WTC11 (cell line): ENCODE measurements at places on chromosomes 1 and 21. TPM values are rescaled to one million over a fixed set of nuclear protein-coding genes. Genes with fewer than 3 reads are reported as not detected.
A peak's percentile ranks its signal among the peaks of the same experiment; 100 is the strongest.

DNA sequence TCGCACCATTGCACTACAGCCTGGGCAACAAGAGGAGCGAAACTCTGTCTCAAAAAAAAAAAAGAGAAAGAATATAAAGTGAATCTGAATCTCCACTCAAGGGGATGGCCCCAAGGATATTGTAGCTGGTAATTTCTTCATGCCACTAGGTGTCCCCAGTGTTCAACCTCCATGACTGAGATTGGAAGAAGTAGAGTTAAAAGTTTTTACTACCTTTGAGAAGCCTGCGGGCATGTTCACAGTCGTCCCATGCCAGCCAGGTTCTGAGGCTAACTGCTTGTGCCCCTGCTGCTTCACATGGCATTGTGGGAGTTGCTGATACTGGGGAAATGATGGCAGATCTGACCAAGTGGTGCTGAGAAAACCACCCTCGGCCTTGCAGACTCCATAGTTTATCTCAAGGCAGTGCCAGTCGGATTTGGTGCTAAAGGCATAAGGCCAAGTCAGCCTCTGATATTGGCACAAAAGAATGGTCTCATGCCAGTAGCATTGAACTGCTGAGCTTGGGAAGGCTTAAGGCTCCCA is 10.8 kb upstream of the SHISA4 start:
- H3K36me3 ChIP-seq, result peaks cover 28% of the 10 kb centered on the region
- H3K27me3 ChIP-seq, result no peaks in the 10 kb centered on the region
- H3K4me1 ChIP-seq, result peaks cover 20% of the 10 kb centered on the region
- peak; percentile 36 for DNase-seq

DNA sequence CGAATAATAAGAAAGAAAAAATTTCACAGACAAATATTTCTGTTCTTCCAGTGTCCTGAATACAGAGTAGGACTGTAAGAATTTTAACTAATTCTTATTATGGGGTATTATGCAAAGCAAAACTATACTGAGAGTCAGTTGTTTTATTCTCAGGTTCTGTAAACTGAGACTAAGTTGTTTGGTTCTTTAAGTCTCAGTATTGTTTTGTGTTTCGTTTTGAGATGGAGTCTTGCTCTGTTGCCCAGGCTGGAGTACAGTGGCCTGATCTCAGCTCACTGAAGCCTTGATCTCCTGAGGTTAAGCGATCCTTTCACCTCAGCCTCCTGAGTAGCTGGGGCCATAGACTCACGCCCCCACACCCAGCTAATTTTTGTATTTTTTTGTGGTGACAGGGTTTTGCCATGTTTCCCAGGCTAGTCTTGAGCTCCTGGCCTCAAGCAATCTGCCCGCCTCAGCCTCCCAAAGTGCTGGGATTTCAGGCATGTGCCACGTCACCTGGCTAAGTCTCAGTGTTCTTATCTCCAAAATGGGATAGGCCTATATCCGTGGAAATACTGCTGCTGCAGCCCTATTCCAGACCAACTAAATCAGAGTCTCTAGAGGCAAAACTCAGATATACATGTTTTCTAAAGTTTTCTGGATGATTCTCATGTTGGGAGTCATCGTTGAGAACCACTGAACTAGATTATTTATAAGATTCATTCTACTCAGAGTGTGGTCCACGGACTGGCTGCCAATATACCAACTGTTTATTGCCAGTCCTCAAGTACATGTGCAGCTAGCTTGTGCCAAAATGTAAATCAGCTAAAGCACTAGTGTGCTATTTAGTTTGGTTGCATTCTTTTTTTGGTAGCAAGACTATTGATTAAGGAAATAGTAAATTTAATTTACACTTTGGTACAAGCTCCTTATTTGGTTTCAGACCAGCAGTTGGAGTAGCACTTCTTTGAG is 116.6 kb downstream of the HS2ST1 start:
- H3K27ac ChIP-seq, result no peak overlapping the region
- H3K4me1 ChIP-seq, result peaks cover 4% of the 10 kb centered on the region; the same call in 1 of the 2 replicates
- H3K36me3 ChIP-seq, result no peaks in the 10 kb centered on the region
- no peaks in the 10 kb centered on the region for H3K27me3 ChIP-seq
- no peak overlapping the region for H3K4me3 ChIP-seq

LMX1A gene
- total RNA-seq, result not detected in 3 replicates

VANGL2 gene
- total RNA-seq, result 68.0 to 69.7 TPM (median 68.6 TPM) in 3 replicates

- H3K27me3 ChIP-seq, result no peaks in the 10 kb centered on the region
- H3K36me3 ChIP-seq, result peaks cover 30% of the 10 kb centered on the region
These were observed 35.5 kb downstream of the SH3GLB1 start for GRCh38 chr1:86739648-86740509.

GRCh38 chr1:98893371-98893770 is 111.3 kb downstream of the PLPPR5 start:
- 0 out of 2 replicates have a peak, but pooled peaks cover 3% of the 10 kb centered on the region for H3K36me3 ChIP-seq
- H3K4me3 ChIP-seq, result no peak overlapping the region
- DNase-seq, result no peak
- H3K27me3 ChIP-seq, result no peaks in the 10 kb centered on the region
- no peaks in the 10 kb centered on the region for H3K4me1 ChIP-seq
- no peak overlapping the region for H3K27ac ChIP-seq
